D721Med (cell line): ENCODE measurements at places on chromosomes 4 and X.

DNA sequence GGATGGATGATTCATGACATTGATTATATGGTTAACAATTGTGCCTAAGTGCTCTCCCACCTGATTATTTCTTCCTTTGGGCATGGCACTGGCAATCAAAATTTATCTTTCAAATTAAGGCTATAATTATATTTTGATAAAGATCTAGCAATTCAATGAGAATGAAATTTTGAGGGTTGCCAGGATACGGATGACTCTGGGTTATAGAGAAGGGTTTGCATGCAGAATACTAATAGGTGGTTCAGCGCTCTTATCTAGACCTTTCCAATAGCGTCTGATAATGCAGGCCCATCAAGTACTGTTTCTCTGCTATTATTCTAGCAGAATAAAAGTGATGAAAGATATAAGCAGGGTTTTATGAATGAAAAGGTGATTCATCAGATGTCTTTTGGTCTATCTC lies 74.9 kb upstream of the SCML1 start:
- no peak for DNase-seq

DNA sequence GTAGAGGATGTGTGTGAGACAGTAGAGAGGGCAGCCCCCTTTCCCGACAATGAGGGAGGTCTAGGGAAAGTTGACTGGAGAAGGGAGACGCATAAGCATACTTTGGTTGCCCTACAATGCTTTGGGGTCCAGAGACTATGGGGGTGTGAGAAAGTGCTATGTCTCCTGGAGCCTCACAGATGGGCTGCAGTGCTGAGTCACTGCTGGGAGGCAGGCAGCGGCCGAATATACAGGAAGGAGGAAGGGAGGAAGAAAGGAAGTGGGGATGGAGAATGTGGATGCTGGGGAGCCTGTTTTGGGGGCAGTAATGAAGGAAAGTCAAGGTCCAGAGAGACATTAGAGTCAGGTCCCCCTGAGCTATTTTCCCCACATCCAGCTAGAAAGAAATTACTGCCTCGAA lies 12.7 kb downstream of the DRP2 start:
- DNase-seq: no peak

- DNase-seq: no peak
Measured at GRCh38 chr4:23956601-23957364, 66.9 kb upstream of the PPARGC1A start.

DNA sequence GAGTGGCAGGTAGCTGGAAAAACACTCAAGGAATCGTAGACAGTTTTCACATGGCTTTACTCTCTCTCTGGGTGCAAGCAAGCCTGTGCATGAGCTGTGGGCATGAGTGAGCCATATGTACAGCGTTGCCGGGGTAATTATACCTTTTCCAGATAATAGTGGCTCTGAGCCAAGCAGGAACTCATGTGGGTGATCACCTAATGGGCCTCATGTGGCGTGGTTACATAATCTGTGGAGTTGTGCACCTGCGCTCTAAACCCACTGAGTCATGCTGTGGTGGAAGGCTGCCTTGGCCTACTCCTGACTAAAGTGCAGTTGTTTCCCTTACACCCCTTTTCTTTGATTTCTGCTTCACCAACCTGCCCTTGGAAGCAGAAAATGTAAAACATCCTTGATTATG lies 1564.5 kb upstream of the PCDH10 start:
- no peak for DNase-seq

DNA sequence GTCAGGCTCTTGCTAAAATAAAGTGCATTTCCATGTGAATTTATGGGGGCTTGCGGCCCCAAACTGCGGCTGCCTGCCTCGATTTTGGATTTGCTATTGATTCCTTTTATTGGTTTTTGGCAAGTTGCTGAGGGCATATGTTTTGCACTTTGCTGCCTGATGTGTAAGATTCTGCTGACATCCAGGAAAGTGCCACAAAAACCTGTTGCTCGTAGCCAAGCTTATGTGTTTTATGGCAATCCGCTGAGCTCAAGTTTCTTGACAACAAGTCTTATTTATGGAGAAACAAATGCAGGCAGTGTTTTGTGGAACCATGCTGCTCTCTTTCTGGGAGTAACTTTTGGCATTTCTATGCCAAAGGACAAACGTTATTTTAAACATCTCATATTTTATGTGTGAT lies 97.3 kb upstream of the DDIT4L start:
- DNase-seq: no peak

DNA sequence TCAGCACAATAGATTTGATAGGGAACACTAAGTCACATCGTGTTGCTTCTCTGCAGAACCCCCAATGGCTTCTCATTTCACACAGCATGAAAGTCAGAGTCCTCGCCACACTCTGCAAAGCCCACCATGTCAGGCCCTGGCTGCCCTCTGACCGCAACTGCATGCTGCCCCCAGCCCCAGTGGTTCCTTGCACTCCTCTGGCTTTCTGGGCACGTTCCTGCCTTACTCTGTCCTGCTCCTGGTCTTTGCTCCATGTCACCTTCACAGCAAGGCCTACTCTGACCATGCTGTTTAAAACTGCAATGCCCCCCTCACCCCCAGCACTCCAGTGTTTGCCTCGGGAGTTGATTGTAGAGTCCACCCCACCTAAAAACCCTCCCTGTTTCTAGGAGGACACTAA lies 78.1 kb downstream of the EVC start:
- no peak for DNase-seq

DNA sequence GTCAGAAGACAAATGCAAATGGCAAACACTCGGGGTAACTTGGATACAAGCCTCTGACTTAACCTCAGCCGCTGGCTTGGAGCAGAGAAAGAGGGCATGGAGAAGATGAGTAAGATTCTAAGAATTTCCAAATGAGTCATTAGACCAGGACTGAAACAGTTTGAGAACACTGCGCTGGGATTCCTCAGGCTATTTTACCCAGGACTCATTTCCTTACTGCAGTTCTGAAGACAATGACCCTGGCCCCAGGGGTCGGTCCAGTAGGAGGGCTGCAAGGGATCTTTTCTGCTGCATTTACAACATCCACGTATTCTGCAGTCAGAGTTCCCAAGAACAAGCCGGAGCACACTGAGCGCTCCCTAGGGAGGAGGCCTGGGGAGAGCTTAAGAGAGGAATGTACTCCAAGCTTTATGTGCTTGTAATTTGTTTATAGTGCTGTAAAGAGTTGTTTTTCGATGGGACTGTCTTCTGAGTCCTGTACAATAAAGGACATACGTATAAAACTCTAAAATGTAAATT lies 27.3 kb upstream of the SORBS2 start:
- DNase-seq: no peak

GRCh38 chrX:153517423-153517822 lies at the start of gene ATP2B3:
Gene ATP2B3 (plus strand): TSS chrX:153517642. CDS start chrX:153536248, 18,606 bp downstream.
- DNase-seq: peak; percentile 60

GRCh38 chrX:109843963-109844751 lies 111.1 kb upstream of the ACSL4 start:
- DNase-seq: no peak

DNA sequence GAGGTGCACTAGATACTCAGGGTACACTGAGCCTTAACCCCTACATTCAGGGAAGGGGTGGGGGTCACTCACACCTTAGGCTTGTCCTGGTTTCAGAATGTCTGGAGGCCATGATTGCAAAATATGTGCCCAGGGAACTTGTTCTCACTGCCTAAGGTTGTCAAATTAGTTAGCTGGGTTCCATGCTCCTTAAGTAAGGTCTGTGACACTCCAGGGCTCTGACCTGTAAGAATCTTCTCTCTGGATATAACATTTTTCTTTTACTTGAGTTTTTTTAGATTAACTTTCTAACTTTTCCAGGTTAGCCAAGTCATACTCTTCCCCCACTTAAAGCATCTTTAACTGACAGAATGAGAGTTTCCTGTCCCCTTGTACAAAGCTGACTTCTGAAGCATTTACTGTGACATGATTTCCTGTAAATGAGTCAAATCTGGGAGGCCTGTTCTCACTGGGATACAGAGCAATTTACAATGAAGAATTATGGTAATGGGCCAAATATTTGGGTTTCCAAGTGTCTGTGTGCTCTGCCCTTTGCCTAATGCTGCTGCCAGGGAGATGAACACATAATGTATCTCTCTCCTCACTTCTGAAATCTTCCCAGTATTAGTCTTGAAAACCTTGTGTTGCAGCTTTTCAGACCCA lies 101.7 kb downstream of the GATB start:
- no peak for DNase-seq

DNA sequence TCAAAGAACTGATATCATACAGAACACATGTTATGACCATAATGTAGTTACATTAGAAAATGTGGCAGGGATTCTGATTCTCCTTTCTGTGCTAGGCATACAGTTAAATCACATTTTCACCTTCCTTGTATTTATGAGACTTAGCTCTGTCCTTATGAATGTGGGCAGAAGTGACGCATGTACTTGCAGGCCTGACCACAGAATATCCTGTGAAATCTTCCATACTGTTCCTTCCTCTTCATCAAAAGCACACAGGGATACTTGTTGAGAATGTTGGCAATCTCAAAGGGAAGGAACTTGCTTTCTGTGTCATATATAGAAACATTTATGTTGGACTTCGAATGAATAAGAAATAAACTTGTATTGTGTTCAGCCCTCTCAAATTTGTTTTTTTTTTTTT lies 17.2 kb upstream of the MYOZ2 start:
- DNase-seq: no peak

- no peak for DNase-seq
Measured at GRCh38 chr4:131499141-131499873, 1649.8 kb upstream of the PCDH10 start.

- DNase-seq: no peak
Measured at GRCh38 chr4:166622425-166622977, 611.8 kb downstream of the SPOCK3 start.

GRCh38 chrX:77977095-77977494 lies 7.7 kb upstream of the PGAM4 start:
- no peak for DNase-seq

GRCh38 chr4:85986266-85986665 lies 373.6 kb downstream of the MAPK10 start:
- DNase-seq: no peak

- no peak for DNase-seq
Measured at GRCh38 chr4:97828646-97829045, 314.6 kb downstream of the STPG2 start.

- no peak for DNase-seq
Measured at GRCh38 chr4:164379694-164380093, 374.2 kb upstream of the SMIM31 start.

GRCh38 chr4:55183926-55184599 lies 58.7 kb upstream of the KDR start:
- DNase-seq: no peak

- no peak for DNase-seq
Measured at GRCh38 chr4:62402088-62402806, 1202.1 kb downstream of the ADGRL3 start.

- DNase-seq: no peak
Measured at GRCh38 chr4:119103263-119103662, 32.4 kb upstream of the MYOZ2 start.

- no peak for DNase-seq
Measured at GRCh38 chr4:1115528-1116293, 2.3 kb upstream of the RNF212 start.

- no peak for DNase-seq
Measured at GRCh38 chrX:87901060-87901459, 383.5 kb downstream of the KLHL4 start.
